ENCODE measurements at places on chromosomes 2 and 18.
A peak's percentile ranks its signal among the peaks of the same experiment; 100 is the strongest.

DNA sequence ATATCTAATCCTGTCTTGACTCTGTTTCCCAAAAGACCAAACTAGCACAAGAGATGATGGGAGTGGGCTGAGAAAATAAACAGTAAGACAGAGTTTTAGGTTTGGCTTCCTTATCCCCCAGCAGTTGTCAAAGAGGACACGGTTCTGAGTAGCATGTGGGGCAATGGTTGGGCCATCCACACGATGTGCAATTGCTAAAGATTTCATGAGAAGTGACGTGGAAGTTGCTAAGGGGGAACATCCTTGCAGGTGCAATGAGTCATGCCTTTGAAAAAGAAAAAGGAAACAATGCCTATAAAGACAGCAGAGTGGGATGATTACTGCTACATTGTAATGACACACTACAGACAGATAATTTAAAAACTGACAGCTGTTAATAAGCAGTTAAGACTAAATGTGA is 1395.8 kb downstream of the LRP1B start:
- DNase-seq = peak; percentile 81

DNA sequence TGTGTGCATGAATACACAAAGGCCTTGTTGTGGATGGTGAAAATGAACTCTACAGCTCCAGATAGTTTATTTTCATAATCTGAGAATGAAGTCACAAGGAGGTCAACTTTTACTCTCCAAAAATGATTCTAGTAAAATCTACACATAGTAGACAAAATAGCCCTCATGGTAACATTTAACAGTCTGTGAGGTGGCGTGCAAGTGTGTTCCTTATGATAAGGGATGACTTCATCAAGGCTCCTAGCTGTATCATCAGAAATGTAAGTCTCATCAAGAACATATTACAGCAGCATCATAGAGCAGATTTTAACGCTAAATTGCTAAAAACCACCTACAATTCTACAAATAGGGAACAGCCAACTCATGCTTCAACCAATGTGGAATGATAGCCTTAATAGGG is 72.3 kb upstream of the RIOK3 start:
- DNase-seq = no peak

DNA sequence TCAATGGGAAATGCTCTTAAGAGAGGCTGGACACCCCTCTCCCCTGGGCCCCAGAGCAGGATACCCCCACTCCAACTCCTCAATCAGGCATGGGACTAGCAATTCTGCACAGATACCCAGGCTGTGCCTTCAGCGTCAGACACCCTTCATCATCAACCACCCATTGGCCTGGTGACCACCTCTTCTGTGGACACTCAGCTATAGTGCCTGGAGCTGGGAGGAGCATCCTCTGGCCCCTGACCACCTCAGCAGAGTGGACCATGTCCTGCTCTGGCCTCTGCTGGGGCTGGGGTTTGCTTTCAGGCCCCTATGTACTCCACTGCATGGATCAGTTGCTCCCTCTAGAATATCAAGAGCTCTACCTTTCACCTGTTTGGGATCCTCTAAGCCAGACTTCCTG is 35.1 kb downstream of the TGFA start:
- no peak for DNase-seq

DNA sequence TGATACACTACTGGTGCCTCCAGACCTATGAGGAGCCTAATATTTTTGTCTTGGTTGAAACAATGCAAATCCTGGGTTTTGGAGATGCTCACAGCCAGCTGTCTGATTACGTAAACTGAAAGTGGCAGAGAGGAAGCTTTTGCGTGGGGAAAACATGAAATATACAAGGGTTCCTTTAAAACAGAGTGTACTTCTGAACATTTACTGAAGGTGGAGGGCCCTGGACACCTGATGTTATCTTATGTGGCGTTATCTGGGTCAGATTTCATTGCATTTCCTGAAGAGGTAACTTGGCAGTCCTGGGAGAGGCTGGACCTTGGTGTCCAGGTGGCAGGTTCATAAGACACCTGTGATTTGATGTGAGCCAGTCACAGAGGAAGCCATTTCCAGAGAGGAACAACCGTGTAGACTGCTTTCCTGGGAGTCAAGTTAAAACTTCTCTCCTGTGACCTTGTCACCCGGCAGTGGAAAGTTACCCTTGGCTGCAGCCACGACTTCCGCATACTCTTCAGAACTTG is 105.0 kb downstream of the NEDD4L start:
- no peak for DNase-seq

DNA sequence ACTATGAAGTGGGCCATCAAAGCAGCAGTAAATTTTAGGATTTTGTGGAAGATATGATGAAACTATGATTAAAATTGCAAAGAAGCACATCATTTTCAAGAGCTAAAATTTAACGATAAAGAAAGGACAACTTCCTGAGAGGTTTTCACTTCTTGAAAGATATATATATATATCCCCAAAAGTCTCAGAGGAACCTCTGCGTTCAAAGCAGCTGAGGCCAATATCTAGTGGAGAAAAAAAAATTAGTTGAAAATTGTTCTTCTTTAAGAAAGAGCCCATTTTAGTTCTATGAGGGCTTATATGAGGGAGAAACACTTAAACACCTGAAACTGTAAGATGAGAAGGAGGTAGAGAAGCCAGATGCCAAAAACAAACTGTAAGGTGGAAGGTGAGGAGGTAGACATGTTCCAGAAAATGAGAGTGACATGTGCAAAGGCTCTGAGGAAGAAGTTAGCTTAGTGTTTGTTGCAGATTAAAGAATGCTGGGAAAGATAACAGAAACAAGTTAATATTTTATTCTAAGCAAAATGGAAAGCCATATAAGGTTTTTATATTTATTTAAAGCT is 72.9 kb upstream of the VRK2 start:
- DNase-seq = no peak

DNA sequence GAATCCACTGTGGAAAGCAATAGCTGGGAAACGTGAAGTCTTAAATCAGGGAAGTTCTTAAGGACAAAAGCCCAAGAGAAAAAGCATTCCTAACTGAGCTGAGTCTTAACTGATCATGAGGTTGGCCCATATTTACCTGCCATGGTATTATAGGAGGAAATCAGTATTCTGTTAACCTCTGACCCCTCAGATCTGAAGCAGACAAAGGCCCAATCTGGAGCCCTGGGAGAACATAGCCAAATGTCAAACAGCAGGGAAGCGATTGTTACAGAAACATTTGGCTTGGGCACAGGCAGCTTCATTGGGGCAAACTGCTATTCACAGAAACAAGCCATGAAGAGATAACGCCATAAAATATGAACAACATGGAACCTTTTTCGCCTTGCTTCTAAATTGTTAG is 18.8 kb downstream of the EPHA4 start:
- peak; percentile 75 for DNase-seq

DNA sequence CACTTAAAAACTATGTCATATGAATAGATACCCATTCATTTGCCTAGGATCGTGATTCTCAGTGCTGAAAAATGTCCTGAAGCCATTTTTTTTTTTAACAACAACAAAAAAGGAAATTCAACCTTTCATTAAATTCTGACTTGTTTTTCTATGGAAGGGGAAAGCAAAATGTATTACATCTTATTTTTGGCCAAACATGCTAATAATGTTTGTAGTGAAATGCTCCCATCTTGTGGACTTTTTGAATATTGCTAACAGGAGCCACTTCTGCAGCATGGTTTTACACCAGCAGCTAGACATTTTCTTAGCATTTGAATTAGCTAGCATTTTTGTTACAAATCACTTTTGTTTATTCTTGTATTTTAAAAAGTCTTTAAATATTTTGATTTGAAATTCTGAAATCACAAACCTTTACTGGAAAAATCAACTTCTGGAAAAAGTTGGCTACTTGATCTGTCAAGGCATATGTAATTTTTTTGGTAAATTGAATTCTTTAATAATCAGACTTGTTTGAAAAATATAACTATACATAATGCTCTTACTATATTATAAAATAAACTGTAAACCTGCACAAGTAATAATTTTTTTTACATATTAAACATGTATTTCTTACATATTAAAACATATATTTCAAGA is 75.8 kb downstream of the KIDINS220 start:
- DNase-seq = peak; percentile 30

DNA sequence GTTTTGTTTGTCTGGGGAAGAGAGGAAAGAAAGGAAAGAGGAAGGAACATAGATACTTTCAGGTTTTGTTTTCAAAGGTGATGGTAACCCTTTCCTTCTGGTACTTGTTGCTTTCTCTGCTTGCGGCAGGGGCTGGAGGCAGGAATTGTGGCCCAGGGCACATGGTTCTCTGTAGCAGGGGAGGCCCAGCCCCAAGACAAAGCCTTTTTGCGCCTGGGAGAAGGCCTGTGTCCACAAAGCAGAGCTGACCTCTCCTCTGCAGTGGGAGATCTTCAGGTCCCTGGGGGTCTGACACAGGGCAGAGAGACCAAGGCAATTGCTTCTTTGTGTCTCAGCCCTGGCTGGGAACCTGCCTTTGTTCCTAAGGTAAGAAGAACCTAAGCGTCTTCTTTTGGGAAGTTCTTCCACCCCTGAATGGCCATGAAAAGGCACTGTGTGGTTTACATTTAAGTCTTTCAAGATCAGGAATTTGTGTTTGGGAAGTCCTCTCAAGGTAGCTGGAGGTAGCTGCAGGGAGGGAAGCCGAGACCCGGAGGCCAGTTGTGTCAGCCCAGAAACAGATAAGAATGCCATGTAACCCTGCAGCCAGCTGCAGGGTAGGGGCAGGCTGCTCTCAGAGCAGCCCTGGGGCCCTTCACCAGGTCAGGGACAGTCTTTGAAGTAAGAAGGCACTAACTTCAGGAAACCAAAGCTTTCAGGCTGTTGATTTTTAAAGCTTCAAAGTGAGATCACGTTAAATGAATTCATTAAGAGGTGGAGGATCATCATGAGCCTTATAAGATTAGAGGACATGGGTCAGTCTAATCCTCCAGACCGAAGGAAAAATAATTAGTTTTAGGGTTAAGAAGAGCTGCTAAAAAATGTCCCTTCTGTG is 119.3 kb downstream of the STPG4 start:
- DNase-seq = no peak

DNA sequence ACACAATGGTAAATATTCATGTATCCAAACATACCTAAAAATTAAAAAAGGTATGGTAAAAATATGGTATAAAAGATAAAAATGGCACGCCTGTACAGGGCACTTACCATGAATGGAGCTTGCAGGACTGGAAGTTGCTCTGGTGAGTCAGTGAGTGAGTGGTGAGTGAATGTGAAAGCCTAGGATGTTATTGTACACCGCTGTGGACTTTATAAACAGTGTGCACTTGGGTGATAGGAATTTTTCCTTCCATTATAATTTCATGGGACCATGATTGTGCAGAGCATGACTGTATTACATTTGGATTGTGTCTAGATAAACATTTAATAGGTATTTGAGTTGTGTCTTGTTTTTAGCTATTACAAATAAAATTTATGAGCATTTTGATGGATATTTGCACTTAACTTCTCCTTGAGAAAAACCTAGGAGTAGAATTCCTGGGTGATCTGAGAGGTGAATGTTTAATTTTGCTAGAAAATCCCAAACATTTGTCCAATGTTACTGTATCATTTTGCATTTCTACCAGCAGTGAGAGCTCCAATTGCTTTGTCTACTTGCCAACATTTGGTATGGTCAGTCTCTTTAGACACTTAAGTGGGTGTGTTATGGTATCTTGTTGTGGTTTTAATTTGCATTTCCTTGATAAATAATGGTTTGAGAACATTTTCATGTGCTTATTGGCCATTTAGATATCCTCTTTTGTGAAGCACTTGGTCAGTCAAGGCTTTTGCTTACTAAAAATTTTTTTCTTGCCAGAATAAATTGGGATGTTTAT is 81.7 kb downstream of the BCL2L11 start:
- DNase-seq = no peak

- no peak for DNase-seq
Observed at GRCh38 chr2:156526950-156527636, 90.9 kb downstream of the GPD2 start.

- no peak for DNase-seq
Observed at GRCh38 chr2:85368921-85369320, 14.4 kb downstream of the ELMOD3 start.
